Right ventricle myocardium inferior (tissue), 1 donor: ENCODE measurements at places on chromosomes 11 and 22. TPM values are rescaled to one million over a fixed set of nuclear protein-coding genes. Genes with fewer than 3 reads are reported as not detected.

The TSGA10IP gene
- not detected for total RNA-seq

GRCh38 chr11:31956310-31956709, 134.6 kb upstream of the RCN1 start:
- DNase-seq, result no peak

DNA sequence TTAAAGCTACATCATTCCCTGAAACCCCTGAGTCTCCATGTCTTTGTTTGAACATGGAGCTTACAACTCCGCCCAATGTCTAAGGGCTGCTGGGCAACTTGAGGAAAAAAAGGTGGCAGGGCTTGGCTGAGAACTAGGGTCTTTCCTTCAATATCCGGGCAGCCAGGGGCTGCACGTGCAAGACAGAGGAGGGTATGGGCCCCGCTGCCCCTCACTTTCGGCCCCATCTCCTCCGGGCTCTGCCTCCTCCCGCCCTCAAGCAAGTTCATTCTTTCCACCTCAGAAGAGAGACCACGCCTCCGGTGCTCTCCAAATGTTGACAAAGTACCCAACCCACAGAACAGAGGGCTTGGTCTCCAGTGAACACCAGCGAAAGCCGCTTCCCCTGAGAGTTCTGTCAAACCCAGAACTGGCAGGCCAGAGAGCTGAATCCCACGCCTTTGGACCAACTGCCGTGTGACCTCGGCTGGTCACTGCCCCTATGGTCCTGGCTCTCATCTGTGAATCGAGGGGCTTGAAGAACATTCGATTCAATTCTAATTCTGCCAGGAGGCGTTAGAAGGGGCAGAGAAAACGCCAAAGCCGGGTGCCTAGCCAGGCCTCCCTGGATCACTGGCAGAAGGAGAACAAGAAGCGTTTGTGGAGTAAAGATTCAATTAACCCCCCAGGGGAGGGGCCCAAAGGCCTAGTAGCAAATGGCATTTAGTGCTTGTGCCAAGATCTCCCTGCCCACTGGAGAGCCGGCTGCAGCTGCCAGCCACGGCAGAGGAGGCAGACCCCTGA, 7.3 kb downstream of the PDGFB start:
- no peak for DNase-seq

DNA sequence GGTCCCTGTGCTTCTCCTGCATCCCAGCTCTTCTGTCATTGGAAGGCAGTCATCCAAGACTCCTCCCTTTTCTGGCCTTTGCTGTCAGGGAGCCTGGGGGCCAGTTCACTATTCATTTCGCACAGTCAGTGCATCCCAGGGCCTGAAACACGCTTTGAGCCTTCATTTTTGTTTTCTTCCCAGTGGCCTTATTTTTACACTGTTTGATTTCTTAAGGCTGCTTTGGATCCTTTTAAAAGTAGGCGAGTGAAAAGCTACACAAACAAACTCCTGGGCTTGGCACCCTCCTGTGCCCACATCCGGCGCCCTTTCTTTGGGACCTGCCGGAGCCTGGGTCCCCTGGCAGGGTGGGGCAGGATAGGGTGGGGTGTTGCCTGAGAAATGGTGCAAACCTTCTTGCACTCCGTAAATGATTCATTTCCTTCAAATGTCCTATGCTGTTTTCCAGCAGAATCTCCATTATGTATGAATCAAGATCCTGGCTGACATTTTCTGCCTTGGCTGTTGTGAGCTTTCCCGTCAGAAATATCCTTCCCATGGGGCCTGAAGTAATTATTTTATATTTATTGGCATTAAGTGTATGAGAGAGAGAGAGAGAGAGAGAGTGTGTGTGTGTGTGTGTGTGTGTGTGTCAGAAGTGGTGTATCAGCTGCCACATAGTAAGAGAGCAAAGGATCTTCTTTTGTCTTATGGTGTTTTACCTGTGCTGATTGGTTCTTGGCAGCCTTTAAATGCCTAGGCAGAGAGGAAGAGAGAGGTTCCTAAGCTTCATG, 45.6 kb downstream of the BCR start:
- peak; percentile 84 for DNase-seq

GRCh38 chr11:14334893-14335292, 24.1 kb downstream of the RRAS2 start:
- DNase-seq, result no peak

The C11orf86 gene
- not detected for total RNA-seq

The TIMM10 gene
- 58.1 TPM for total RNA-seq

GRCh38 chr11:32426192-32426591, 9.1 kb downstream of the WT1 start:
- no peak for DNase-seq

- DNase-seq, result no peak
Observed at GRCh38 chr22:47198801-47199251, 436.4 kb downstream of the TBC1D22A start.

DNA sequence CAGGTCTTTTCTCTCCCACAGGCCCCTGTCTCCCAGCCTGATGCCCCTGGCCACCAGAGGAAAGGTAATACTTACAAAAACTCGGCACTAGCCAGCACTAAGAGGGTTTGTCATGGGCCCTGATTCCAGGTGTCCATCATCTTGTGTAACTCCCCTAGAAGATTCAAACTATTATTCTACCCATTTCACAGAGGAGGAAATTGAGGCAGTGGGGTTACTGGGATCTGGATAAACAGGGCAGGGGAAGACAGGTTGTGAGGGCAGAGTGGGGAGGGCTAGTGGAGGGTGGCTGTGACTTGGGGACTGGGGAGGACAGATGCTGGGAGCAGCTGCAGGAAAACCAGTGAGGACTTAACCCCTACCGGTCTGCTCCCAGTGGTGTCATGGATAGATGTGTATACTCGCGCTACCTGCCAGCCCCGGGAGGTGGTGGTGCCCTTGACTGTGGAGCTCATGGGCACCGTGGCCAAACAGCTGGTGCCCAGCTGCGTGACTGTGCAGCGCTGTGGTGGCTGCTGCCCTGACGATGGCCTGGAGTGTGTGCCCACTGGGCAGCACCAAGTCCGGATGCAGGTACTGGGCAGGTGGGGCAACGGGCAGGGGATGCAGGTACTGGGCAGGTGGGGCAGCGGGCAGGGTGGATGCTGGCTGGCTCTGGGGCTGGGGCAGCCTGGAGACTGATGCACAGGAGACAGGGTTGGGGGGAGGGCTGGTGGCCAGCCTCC, 1.2 kb downstream of the VEGFB start:
- no peak for DNase-seq

GRCh38 chr22:43723816-43724215, 88.3 kb downstream of the EFCAB6 start:
- DNase-seq, result no peak

The BARX2 gene
- not detected for total RNA-seq

DNA sequence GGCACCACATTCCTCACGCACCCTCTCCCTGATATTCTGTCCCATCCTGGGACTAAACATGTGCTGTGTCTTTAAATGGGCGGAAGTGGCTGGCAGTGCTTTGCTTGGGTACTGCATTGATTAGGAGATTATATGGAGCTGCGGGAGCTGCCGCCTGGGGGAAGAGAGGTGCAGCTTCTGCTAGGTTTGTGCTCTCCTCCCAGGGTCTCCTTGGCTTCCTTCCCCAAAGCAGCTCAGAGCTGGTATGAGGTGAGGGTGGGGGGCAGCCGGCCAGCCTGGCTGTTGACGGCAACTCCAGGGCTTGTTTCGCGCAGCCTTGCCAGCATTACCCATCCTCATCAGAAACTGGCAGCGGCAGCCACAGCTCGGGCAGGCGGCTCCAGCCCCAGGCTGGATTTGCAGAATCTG, 95.4 kb downstream of the GRAMD1B start:
- DNase-seq, result no peak

GRCh38 chr11:8691601-8692000, 9.0 kb downstream of the RPL27A start:
- DNase-seq, result no peak

GRCh38 chr11:125588505-125588904, 4.1 kb upstream of the STT3A start:
- DNase-seq, result no peak

DNA sequence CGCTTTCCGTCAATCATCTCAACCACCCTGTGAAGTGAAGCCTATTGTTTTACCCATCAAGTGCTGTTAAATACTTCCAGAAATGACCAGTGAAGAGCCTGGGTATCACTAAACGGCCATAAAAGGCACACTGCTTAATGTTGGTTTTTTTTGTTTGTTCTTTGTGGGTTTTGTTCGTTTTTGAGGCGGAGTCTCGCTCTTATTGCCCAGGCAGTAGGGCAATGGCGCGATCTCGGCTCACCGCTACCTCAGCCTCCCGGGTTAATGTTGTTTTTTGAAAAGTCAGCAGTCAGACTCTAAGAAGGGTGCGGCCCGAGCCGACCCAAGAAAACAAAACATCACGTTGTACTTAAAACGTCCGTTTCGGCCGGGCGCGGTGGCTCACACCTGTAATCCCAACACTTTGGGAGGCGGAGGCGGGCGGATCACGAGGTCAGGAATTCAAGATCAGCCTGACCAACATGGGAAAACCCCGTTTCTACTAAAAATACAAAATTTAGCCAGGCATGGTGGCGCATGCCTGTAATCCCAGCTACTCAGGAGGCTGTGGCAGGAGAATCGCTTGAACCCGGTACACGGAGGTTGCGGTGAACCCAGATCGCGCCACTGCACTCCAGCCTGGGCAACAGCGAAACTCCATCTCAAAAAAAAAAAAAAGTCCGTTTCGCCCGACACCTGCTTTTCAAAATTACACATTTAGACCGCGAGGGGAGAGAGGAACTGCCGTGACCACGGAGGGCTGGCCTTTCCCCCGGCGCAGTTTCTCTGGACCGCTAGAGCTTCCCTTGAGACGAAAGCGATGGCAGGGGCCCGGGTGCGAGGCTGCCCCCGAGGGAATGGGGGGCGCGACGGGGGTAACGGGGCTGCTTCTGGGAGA, 714 bp downstream of the CD59 start:
- DNase-seq, result peak; percentile 81

- no peak for DNase-seq
Observed at GRCh38 chr22:40423310-40423688, 52.9 kb downstream of the SGSM3 start.

GRCh38 chr11:9462806-9463537, 2.2 kb downstream of the ZNF143 start:
- no peak for DNase-seq

GRCh38 chr11:129620237-129621104, 195.2 kb upstream of the TMEM45B start:
- DNase-seq, result no peak

DNA sequence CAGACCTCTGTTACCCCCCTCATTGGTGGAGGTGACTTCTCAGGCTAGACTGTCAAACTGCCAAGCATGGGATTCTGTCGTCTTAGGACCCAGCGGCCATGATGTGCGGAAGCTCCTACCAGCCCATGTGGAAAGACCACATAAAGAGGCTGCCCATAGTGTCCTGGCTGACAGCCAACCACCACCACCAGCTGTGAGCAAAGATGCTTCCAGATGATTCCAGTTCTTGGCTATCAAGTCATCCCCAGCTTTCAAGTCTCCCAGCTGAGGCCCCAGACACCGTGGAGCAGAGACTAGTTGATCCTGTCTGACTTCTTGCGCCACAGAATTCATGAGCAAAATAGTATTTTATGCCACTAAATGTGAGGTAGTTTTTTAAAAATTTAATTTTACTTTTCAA, 32.9 kb downstream of the SCUBE1 start:
- peak; percentile 50 for DNase-seq
